Activated CD4-positive, alpha-beta T cell treated with anti-CD3 and anti-CD28 coated beads, Interleukin-2, amount 50 U/mL, for 24 hours (primary cell): ENCODE measurements at places on chromosomes 11 and 22.

DNA sequence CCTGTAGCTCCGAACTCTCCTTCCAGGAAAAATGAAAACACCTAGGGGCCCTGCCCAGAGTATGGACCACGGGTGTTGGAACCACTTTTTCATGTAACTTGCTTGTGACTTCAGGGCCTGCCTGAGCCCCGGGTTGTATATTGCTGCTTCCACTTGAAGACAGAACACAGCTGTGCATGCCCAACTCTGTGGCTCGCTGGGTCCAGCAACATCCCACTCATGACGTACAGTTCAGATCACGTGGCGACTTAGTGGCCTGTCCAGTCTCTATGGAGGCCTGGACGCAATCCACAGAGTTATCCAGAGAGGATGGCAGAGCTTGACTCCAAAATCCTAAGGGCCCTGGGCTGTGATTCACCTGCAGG, 6.8 kb downstream of the C11orf21 start:
- no peak for DNase-seq

DNA sequence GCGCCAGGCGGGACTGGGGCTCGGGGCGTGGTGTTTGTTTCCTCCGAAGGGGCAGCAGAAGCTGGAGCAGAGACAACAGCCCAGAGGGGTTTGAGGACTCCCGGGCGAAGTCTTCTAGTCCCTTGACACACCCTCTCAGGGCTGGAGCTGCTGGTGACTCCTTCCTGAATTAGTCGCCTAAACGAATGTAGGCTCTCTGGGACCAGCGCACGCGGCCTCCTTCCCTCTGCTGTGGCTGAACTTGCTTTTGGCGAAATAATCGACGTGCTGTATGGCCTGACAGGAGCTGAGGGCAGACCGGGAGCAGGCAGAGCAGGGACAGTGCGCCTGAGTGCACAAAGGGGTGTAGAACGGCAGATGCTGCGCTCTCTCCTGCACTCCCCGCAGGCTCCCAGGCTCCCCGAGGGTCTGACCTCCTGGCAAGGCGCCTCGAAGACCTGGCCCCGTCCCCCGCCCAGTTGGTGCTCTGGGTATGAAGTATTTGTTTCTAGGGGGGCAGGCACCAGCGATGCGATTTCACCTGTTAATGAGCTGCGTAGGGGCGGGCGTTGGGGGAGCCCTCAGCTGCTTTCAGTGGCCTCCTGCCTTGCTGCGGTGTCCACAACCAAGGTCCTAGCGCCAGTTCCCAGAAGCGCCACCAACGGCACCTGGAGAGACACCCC, 5.3 kb downstream of the SLC17A6 start:
- DNase-seq: no peak

DNA sequence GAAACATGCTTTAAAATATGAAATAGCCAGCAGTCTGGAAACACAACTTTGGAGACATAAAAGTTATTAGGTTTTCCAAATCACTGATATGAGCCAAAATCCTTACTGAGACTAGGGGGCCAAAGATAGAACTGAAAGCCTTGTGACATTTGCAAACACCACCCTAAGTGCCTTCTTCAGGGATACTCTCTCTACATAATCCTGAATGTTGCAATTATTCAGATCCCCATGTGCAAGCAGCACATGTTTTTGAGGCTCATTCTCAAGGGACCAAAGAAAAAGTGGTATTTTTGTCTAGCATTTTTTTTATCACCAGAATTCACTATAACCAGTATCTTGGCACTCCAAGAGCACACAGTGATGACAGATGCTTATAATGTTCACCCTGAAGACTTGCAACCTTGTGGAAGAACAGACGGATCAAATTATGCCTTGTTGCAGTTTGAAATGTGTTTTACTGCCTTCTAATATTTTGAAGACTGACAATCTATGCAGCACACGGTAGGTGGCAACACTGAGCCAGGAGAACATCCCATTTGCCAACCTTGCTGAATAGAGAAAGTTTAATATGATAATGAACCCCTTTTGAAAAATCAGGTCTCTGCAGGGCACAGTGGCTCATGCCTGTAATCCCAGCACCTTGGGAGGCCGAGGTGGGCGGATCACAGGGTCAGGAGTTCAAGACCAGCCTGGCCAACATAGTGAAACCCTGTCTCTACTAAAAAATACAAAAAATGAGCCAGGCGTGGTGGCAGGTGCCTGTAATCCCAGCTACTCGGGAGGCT, 78.5 kb downstream of the PLEKHA7 start:
- DNase-seq: no peak

DNA sequence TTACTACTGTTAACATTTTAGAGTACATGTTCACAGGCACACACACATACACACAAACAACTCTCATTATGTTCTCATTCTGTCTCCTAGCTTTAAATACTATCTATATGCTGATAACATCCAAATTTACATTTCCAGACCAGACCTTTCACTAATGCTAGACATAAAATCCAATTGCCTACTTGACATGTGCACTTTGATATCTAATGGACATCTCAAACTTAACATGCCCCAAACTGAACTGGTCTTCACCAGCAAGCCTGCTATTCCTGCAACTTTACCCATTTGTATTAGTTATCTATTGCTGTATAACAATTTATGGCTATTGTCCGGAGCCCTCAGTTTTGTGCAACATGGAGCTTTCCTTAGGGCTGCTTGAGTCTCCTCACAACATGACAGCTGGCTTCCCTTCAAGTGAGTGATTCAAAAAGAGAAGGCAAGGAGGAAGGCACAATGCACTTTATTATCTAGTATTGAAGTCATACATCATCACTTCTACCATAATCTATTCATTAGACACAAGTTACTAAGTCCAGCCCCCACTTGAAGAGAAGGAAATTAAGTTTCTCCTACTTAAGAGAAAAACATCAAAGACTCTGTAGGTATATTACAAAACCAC, 3.0 kb downstream of the SLC36A4 start:
- DNase-seq: no peak

GRCh38 chr22:45916515-45916914, 60.4 kb downstream of the WNT7B start:
- no peak for DNase-seq

GRCh38 chr11:119113716-119114115, 6.6 kb downstream of the C2CD2L start:
- DNase-seq: no peak

GRCh38 chr11:95072948-95073347, 6.2 kb downstream of the SRSF8 start:
- DNase-seq: no peak

GRCh38 chr22:27317971-27318428, 483.6 kb downstream of the MN1 start:
- DNase-seq: no peak

DNA sequence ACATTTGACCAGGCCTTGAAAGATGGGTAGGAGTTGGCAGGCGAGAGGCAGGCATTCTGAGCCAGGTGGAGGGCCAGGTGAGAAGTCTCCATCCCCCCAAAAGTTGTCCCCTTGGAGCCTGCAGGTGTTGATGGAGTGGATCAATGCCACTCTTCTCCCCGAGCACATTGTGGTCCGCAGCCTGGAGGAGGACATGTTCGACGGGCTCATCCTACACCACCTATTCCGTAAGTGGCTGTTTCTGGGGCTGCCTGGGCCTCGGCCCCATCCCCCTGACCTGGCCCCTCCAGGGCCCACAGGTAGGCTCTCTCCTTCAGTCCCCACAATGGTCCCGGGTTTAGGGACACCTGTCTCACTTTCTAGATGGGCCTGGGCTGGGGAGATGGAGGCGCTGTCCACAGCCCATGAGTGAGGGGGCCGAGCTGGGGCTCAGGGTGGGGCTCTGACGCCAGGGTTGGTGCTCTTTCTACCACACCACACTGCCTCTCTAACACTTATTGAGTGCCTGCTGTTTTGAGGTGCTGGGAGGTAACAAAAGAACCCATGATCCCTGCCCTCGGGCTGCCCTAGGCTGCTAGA, 7.0 kb downstream of the PARVG start:
- DNase-seq: no peak

DNA sequence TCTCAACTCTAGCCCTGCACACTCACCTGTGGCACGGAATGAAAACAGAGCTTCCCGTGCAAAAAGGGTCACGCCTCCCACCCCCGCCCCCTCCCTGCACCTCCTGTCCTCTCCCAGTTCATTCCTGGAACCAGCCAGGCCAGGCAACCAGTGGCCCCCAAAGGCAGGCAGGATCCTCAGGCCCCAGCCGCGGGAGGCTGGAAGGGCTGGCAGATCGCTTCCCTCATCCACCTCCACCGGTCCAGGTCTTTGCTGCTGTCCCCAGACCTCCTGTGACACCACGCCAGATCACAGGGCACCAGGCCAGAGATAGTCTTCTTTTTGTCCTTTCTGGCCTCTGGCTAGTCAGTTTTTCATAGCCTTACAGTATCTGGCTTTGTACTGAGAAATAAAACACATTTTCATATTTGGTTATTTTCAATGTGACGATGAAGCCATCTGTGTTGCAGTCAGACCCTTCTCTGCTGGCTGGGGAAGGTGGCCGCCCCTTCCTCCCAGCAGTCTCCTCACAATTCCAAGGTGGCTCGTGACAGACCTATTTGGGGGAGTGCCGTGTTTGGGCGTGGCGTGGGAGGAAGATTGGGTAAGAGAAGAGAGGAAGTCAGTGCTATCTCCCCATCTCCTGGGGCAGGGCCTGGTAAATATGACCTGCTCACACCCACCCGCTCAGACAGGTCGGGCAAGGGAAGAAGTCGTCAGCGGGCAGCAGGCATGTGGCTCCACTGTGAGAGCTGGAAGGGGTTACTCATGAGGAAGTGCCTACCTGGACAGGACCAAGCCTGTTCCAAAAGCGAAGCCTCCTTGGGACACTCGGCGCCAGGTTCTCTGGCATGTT, 9.1 kb downstream of the SSH3 start:
- DNase-seq: no peak

DNA sequence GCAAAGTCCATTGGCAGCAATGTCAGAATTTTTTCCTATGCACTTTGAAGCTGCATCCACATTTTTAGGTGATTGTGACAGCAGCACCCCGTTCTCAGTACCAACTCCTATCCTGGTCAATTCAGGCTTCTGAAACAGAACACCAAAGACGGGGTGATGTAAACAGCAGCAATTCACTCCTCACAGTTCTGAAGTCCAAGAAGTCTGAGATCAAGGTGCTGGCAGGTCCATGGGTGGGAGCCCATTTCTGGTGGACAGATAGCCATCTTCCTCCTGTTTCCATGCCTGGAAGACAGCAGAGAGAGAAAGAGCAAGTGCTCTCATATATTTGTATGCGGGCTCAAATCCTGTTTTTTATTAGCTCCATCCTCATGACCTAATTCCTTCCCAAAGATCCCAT, 471.2 kb downstream of the BRD1 start:
- DNase-seq: no peak

GRCh38 chr11:58134151-58134550, 8.8 kb upstream of the OR9I1 start:
- no peak for DNase-seq

DNA sequence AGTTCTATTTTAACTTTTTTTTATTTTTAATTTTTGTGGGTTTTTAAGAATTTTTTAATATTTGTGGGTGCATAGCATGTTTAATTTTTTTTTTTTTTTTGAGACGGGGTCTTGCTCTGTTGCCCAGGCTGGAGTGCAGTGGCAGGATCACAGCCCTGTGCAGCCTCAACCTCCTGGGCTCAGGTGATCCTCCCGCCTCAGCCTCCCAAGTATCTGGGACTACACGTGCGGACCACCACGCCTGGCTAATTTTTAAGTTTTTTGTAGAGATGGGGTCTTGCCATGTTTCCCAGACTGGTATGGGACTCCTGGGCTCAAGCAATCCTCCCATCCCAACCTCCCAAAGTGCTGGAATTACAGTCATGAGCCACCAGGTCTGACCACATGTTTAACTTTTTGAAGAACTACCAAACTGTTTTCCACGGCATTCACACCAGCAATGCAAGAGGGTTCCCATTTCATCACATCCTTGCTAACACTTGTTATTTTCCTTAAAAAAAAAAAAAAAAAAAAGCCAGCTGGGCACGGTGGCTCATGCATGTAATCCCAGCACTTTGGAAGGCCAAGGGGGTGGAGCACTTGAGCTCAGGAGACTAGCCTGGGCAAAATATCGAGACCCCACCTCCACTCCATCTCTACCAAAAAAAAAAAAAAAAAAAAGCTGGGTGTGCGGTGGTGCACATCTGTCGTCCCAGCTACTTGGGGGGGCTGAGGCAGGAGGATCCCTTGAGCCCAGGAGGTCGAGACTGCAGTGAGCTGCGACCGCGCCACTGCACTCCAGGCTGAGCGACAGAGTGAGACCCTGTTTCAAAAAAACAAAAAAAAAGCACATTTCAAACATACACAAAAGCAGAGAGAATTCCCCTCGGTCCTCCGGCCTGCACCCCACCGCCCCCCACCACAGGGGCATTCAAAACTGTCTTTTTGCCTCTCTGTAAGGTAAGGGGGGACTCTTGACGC, 16.7 kb upstream of the TXNRD2 start:
- no peak for DNase-seq

DNA sequence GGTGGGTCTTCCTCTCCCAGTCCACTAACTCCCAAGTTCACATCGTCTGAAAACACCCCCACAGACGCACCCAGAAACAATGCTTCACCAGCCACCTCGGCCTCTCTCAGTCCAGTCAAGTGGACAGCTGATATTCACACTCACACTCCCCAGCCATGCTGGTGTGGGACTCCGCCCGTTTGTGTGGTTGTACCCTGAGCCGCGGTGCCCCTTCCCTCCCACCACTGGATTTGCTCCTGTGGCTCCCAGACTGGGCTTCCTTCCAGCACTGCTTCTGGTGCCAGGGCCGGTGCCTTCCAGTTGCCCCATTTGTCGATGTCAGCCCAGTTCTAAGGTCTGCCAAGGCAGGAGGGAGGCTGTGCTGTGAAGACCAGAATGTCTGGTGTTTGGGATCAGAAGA, 37.9 kb upstream of the PLET1 start:
- no peak for DNase-seq

DNA sequence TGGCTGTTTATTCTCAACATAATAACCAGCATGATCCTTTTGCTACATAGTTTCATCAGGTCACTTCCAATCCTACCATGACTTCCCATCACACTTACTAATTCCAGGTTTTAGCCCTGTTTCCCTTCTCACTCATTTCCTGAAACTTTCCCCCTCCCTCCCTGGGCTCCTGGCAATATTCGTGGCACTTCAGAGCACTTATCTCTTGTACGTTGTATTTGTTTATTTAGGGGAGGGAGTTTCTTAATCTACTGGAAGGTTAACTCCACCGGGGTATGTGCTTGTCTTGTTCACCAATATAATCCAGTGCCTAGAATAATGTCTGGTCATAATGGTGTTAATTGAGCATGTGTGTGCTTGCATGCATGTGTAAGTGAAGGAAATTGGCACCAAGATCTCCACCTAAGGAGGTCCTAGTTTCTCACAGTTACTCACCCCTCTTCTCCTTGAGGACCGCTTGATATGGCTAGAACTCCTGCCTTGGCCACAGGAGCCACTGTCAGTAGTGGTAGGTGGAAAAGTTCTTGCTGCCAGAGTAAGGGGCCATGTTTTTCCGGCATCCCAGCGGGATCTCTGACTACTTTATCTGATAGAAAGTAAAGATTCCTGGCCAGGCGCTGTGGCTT, 11.7 kb downstream of the EIF3L start:
- DNase-seq: no peak

GRCh38 chr11:44978961-44979331, 28.3 kb upstream of the TP53I11 start:
- no peak for DNase-seq
